ENCODE measurements at places on chromosomes 6 and 20. TPM values are rescaled to one million over a fixed set of nuclear protein-coding genes. Genes with fewer than 3 reads are reported as not detected.

The STK35 gene
- total RNA-seq = 12.9 TPM

The OR2H1 gene
- not detected for total RNA-seq

The ISM1 gene
- total RNA-seq = 2.6 TPM

The SAMD10 gene
- 3.6 TPM for total RNA-seq

The PKIB gene
- total RNA-seq = 0.23 TPM

The HTR1E gene
- total RNA-seq = not detected

The TRMT6 gene
- 34.4 TPM for total RNA-seq

- no peak for DNase-seq
Observed at GRCh38 chr20:37853823-37854375, 49.0 kb upstream of the VSTM2L start.

DNA sequence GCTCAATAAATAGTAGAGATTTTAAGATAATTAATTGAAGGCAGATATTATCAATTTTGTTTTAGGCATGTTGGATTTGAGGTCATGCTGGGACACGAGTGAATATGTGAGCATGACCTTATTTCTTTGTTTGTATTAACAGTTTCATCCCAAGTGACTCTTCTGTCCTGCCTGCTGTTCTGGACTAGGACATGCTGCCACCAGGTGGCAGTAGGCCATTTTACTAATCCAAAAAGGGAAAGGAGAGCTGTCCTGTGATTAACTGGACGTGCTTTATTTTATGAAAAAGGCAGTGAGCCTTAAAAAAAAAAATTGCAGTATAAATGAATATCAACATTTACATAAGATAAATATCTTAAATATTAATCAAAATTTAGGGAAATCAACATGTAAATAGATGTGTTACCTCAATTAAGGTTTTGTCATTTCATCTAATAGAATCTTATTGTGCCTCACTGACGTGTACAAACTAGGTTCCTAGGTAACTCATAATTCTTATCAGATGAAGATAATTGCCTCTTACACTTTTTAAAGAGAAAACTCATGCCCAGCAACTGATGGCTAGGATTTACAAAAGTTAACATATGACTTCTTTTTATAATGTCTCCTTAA is 49.8 kb downstream of the FRK start:
- peak; percentile 57 for DNase-seq

DNA sequence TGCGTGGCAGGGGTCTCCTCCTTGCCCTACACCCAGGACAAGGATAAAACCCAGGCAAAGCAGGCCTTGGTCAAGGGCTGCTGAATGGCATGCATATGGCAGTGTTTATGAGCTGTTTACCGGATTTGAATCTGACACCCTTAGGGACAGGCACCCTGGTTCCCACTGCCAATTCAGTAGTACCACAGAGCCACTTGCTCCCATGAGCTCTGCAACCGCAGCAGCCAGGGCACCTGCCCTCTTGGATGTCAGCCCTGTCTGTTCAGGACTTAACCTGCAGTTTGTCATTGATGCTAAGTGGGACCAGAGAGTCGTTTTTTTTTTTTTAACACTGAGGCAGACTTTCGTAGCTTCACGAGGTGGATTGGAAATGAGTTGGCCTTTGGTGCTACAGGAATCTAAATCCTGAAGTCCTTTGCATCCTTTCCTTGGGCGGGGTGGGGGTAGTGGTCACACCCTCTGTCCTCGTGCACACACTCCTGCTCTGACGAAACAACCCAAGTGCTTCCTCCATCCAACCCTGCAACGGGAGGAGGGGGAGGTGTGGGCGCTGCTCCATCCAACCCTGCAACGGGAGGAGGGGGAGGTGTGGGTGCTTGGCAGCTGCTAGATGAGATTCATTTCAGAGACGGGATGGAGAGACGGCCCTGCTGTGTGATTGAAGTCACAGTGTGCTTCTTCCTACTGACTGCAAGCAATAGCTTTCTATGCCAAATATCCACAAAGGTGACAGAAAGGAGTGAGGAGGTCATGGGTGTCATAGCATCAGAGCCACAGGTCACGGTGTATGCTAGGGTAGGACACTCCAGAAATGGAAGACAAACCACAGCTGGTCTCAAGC is 166.5 kb downstream of the SMOC2 start:
- DNase-seq = no peak

GRCh38 chr6:166960609-166960978 is 4.2 kb upstream of the RNASET2 start:
- no peak for DNase-seq

DNA sequence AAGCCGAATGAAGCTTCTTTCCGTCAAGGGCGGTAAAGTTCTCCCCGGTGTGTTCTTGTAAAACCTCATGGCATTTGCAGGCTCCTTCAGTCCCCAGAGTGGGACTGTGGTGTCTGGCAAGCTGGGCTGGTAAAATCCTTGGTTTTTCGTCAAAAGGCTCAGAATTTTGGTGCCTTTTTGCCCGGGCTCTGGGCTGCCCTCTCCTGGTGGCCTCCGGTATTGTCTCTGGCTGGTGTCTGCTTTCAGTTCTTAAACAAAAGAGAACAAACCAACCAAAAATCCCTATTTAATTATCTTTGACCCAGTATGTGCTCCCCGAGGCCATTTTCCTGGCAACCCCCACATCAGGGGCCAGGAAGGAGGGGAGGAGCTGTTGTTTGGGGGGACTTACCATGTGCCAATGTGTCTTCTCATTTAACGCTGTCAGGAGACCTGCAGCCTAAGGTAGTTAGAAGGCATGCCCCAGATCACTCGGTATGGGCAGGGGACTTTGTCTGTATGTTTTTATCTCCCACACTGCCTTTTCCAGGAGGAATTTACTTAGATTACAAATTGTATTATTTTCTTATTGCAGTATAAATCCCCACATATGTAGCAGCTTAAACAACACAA is 11.1 kb downstream of the CDH4 start:
- peak; percentile 26 for DNase-seq

GRCh38 chr20:44023515-44024371 is 109.1 kb downstream of the TOX2 start:
- no peak for DNase-seq

DNA sequence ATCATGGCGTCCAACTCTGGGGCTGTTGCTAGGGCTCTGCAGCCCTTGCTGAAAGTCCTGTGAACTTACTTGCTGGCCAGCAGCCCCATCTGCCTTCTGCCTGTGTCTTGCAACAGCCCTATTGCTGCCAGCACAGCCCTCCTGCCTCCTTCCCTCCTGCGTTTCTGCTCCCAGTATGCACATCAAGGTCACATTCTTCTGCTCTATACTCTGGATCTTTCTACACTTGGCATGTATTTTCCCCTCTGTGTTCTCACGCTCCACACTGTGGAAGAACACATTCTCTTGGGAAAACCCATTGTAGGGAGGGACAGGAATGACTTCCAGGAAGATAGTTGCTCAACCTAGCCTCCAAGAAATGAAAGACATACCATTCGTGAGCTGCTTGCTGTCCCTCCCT is 80.9 kb upstream of the PHACTR2 start:
- no peak for DNase-seq

DNA sequence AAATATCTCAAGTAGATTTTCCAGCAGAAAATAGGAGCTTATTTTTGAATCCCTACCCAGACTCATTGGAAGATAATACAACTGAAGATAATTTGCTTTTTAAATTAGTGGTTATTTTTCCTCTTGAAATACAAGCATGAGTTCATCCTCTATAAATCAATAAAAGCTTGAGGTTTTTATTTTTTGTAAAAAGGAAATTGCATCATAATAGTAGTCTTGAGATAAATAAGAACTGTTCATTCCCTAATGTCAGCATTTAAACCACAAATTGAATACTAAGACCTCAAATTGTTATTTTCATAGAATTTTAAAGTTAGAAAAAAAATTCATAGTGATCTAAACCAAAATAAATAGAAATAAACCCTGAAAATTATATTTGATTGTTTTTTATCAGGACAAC is 719.1 kb downstream of the CD109 start:
- DNase-seq = no peak

DNA sequence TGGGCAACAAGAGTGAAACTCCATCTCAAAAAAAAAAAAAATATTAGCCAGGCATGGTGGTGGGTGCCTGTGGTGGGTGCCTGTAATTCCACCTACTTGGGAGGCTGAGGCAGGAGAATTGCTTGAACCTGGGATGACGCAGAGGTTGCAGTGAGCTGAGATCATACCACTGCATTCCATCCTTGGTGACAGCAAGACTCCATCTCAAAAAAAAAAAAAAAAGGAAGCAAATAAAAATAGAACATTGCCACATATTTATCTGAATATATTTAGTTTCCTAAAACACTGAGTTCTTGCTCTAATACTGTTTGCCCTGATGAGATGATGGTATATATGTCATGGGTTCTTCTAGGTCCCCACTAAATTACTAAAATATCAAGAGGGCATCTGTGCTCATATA is 28.4 kb downstream of the CASP8AP2 start:
- no peak for DNase-seq

DNA sequence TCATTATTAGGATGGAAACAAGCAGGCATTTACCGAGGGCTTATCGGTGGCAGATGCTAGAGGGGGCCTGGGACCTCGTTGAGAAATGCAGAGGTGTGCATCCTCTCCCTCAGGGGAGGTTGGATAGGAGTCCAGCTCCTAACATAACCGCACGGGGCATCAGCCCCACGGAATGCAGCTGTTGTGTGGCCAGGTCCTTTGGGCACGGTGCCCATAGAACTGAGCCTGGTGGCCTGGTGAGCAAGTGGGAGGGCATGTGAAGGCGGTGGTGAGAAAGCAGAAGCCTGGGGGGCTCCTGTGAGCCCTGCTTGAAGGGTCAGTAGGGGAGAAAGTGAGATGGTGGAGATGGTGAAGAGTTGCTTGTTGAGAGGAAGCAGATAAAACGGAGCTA is 143.7 kb downstream of the CDH26 start:
- no peak for DNase-seq

GRCh38 chr6:37693546-37694250 is 4.0 kb downstream of the MDGA1 start:
- no peak for DNase-seq

GRCh38 chr6:123640567-123641187 is 3.9 kb upstream of the TRDN start:
- DNase-seq = peak; percentile 16

DNA sequence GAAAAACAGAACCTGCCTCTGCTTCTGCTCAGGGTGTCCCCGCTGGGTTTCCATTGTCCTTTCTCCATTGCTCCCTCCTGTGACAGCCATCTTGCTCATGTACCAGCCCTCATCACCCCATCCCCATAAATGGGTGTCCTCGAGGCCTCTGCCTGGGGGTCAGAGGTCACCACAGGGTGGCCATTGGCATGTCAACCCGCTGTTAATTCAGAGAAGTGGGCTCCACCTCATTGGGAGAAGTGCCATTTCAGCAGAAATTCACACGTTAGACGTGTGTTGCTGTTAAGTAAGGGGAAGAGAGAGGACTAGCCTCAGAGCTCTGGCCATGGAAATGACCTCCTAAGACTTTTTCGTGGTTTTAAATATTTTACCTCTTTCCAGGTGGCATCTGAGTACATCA is 71.9 kb downstream of the PTPN1 start:
- no peak for DNase-seq

- no peak for DNase-seq
Observed at GRCh38 chr20:53379014-53379832, 214.4 kb downstream of the ZNF217 start.

DNA sequence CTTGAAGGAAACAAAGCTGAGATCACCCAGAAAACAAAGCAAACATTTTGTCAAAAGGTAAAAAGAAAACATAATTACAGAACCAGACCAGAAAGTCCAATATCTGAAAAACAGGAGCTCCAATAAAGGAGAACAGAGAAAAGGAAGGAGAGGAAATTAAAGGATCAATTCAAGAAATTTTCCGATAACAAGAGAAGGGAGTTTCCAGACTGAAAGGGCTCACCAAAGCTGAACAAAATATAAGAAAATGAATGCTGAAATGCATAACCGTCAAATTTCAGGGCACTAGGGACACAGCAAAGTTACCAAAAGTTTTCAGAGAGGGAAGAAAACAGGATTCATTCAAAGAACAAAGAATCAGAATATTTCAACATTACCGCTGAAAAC is 23.9 kb downstream of the ILRUN start:
- DNase-seq = no peak

DNA sequence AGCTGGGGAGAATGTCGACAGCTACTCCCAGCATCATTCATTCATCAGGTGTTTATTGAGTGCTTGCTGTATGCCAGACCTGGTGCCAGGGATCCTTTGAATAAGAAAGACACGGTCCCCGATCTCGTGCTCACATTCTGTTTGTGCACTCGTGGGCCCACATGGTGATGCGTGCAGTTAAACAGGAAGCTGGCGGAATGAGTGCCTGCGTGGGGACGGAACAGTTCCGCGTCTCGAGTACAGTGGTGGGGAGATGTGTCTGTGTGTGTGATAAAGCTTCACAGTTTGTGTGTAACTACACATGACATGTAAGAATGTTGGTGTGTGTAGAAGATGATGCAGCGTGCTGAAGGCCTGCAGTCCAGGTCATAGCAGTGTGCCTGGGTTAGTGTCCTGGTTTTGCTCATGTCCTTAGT is 6.5 kb downstream of the RBM38 start:
- DNase-seq = no peak

DNA sequence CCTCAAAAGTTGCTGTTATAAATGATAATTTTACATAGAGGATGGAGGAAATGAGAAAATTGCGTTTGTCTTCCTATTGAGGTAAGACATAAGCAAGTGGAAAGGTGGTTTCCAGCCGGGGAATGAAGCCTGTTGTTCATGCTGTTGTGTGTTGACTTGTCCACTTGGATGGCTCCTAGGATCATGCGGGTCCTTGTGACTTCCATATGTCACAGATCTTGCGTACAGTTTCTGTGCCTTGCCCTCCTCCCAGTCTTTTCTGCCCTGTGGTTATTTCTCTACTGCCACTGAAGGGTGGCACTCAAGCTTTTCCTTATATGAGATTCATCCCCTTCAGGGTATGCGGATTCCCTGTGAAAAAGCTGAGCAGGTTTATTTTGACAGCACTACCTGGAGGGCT is 116.6 kb downstream of the CARMIL1 start:
- no peak for DNase-seq

DNA sequence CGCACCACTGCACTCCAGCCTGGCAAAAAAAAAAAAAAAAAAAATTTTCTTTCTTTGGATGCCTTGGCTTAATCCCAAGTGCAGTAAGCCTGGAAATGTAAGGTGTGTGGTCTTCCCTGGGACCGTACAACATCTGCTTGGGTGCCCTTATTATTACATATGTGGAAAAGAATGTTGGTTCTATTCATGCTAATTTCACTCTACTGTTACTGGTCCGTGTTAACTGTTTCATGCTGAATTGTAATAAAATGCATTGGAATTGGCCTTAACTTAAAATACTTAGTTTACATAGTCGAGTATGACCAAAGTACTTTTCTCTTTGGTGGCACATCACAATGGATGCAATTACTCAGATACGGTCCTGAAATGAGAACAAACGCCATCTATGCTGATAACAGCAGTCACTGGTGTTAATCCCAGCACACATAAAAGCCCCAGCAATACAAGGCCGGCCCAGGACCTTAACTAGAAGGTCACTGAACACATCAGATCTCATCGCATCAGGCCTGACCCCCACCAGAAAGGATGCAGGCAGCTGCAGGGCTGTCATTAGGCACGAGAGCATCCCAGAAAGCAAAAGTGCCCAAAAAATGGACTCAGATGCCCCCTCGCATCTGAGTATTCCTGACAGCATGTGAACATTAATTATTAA is 1.2 kb downstream of the SERPINB6 start:
- DNase-seq = no peak
